ENCODE measurements at places on chromosomes 12 and 14.

GRCh38 chr14:85124631-85125290 lies 405.2 kb upstream of the FLRT2 start:
- no peak for DNase-seq

GRCh38 chr12:49323524-49324097 lies 556 bp downstream of the TROAP start:
- DNase-seq = no peak

DNA sequence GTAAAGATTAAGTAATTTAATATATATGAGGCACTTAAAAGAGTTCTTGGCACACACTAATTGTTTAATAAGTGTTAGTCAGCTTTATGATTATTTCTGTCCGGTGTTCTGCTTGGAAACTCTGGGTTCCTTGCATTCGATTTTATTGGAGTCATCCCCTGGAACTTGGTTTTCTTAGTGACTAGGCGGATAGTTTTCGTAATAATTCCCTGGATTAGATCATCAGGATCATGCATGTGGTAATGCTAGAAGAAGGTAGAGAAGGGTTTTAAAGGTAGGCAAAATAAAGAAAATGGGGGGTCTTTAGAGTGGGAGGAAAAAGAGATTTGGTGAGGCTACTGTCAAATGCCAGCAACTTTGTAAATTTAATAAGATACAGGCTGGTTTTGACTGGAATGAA lies 88.4 kb downstream of the MYF5 start:
- no peak for DNase-seq

- peak; percentile 10 for DNase-seq
Observed at GRCh38 chr14:70654632-70655031, 12.9 kb downstream of the TTC9 start.

DNA sequence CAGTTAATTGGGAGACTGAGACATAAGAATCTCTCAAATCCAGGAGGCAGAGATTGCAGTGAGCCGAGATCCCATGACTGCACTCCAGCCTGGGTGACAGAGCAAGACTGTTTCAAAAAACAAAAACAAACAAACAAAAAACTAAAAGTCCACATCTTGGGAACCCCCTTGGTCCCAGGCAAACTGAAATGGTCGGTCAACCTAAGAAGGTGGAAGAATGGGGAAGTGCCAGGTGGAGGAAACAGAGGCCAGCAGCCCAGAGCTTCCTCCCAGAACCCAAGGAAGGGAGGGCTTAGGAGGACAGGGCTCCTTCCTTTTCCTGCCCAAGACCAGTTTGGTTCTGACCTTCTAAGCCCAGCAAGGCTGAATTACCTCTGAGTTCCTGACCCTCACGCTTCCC lies 121.0 kb upstream of the FUT8 start:
- no peak for DNase-seq

- peak; percentile 36 for DNase-seq
Observed at GRCh38 chr14:104001003-104001402, 58.7 kb upstream of the RD3L start.

Measured in hematopoietic multipotent progenitor cell (in vitro differentiated cells).